ENCODE measurements at places on chromosomes 2 and 18.

DNA sequence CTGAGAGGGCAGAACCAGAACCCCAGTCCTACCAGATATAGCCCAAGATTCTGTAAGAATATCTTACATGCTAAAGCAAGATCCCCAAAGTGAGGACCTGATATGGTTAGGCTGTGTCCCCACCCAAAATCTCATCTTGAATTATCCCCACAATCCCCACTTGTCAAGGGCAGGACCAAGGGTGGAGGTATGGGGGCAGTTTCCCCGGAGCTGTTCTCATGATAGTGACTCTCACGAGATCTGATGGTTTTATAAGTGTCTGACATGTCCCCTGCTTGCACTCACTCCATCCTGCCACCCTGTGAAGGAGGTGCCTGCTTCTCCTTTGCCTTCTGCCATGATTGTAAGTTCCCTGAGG lies 19.9 kb downstream of the TTC32 start:
- no peak for DNase-seq

GRCh38 chr2:46382331-46383112 lies 85.3 kb downstream of the EPAS1 start:
- no peak for DNase-seq

GRCh38 chr2:13611939-13612338 lies 895.2 kb downstream of the TRIB2 start:
- DNase-seq = no peak

- DNase-seq = no peak
Measured at GRCh38 chr2:226656367-226656766, 143.3 kb downstream of the IRS1 start.

- DNase-seq = no peak
Measured at GRCh38 chr2:234137400-234138014, 87.0 kb downstream of the SPP2 start.

- no peak for DNase-seq
Measured at GRCh38 chr18:68769461-68769860, 28.4 kb upstream of the CCDC102B start.

GRCh38 chr2:109246616-109247015 lies 117.6 kb downstream of the SH3RF3 start:
- no peak for DNase-seq

GRCh38 chr18:48845174-48845573 lies 105.6 kb downstream of the SMAD7 start:
- DNase-seq = no peak

GRCh38 chr2:148338541-148338940 lies 306.0 kb upstream of the EPC2 start:
- DNase-seq = no peak

DNA sequence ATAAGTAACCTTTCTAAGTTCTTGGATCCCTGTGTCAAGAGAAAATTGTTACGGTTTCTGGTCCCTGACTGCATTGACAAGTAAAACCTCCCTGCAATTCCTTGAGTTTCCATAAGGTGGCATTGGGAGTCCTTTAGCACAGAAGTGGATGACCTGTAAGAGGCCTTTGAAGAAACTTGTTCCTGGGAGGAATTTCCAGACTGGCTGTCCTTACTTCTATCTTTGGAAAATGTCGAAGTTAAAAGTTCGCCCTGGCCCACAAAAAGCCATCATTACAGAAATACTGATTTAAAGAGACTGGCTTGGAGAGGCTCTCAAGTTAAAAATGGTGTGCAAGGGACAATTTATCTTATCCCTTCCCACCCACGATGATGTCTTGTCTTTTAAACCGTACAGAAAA lies 218.4 kb downstream of the CDH20 start:
- DNase-seq = no peak

DNA sequence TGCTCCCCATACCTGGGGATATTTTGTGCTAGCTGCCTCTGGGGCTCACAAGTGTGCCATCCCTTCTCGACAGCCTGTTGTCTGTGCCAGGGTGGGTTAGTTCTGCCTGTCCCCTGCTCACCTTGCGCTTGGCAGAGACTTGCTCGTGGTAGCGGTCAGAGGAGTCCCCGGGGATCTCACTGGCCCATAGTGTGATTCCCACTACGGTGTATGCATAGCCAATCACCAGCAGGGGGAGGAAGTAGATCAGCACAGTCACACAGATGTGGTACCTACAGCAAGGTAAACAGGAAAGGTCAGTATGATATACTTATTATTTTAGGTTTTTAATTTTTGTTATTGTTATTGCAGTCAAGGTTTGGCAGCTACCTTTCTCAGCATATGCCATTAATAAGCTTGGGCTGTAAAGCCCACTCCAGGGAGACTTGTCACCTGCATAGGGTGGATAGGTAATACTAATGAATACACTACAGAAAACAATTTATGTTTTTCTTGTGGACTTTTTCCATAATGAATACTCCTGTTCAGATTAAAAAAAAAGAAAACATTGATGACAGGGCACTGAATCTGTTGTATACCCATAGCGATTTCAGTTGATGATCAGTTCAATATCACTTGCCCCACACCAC lies 95.2 kb downstream of the POLE4 start:
- DNase-seq = no peak

DNA sequence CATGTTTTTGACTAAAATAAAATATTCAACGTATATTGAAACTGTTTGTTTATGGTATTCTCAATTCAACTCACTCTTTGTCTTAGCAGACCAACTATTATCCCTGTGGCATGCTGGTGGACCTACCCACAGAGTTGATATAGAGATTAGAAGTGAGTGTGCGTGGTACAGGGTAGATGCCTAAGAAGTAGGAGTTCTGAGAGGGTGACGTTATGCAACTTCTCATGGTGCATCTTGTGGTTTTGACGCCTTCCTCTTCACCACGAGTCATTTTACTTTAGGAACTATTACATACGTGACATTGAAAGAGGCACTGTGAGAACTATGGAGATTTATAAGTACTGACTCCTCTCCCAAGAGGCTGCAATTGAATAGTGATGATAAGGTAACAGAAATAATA lies 26.6 kb upstream of the NAPG start:
- no peak for DNase-seq

DNA sequence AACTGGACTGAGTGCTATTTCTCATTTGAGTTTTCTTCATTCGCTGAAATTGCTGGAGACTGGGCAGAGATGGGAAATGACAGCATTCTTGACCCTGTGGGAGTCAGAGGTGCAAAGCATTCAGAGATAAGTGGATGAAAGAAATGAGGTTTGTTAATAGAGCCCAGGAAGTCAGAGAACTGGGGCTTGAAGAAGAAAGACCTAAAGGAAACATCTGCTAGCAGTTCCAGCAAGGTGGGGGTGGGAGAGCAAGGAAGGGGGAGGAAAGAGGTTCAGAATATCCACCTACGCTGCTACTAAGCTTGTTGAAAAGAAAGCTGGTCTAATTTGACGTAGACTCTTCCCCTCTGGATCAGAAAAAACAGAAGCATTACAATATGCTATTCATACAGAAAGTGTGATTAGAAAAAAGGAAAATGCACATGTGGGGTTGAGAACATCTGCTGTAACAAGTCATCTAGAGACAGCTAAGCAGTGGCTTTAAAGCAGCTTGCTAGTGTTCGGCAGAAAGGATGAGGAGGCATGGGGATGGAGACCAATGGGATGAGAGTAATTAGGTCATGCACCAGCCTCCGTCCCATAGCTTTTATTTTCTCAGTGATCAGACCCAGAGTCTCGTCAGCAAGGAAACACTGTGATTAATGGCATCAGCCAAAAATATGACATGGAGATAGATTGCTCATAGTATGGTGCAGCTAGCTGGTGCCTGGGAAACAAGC lies 29.7 kb downstream of the NAB1 start:
- DNase-seq = peak; percentile 44

GRCh38 chr2:8328217-8328616 lies 353.6 kb upstream of the ID2 start:
- no peak for DNase-seq

GRCh38 chr18:26134107-26134506 lies 438 bp downstream of the PSMA8 start:
- peak; percentile 5 for DNase-seq

GRCh38 chr2:222941510-222942032 lies 80.7 kb downstream of the ACSL3 start:
- DNase-seq = no peak

DNA sequence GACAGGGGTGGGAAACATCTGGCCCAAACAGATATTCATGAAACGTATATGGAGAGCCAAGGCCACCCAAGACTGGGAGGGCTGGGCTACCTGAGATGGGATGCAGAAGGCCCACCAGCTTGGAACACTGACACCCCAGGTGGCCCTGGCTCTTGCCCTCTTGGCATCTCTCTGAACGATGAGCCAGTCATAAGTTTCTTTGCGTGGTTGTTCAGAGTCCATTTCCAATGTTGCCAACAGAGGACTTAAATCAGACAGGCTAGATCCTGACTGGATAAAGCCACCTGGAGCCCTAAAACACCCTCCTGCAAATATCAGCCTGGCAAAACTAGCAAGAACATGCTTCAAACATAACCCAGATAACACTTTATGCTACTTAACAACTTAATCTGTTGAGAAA lies 42.6 kb downstream of the LPIN2 start:
- no peak for DNase-seq

DNA sequence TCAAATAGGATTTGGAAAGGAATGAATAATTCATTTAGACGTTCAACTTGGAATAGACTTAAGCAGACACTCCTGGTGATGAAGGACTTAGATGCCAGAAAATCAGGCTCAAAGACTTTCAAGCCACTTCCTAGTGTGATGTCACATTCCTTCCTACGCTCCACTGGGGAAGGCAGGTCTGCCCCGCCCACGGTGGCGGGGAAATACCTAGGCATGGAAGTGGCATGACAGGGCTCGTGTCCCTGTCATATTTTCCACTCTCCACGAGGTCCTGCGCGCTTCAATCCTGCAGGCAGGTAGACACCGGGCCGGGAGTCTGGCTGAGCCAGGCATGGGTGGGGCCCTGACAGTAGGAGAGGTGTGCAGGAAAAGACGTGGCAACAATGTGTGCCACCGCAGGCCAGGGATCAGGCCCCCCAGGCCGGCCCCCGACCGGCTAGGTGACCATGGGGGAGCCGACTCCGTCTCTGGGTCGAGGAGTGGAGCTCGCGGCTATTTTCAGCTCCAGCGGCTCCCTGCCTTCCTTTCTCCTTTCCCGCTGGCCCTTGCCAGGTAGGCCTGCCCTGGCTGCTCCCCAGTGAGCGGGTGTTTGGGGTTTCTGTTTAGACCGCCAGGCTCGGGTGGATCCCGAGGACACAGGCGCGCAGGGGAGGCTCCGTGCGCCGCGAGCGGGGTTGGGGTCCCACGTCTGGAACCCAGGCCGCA lies at the start of gene IL1RL2:
IL1RL2 (plus strand) TSS at position 233 of the 705 bp plus-strand sequence. CDS start 845 bp downstream, outside the sequence.
- DNase-seq = peak; percentile 21

DNA sequence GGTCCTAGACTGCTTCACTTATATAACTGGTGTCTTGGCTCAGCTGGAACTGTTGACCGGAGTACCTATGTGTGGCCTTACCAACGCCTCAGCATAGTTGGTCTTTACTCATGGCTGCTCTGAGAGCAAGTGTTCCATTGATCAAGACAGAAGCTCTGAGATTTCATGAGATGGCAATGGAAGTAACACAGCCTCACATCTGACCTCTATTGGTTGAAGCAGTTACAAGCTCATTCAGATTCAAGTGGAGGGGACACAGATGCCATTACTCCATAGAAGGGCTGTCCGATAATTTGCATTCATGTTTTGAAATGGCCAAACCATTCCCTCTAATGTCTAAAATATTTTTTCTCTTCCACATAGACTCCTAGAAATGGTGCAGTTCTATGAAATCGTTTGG lies 46.4 kb upstream of the STK39 start:
- DNase-seq = no peak

GRCh38 chr2:189570570-189571031 lies 10.0 kb downstream of the SLC40A1 start:
- no peak for DNase-seq

- no peak for DNase-seq
Measured at GRCh38 chr2:241029599-241030332, 31.3 kb downstream of the SNED1 start.

DNA sequence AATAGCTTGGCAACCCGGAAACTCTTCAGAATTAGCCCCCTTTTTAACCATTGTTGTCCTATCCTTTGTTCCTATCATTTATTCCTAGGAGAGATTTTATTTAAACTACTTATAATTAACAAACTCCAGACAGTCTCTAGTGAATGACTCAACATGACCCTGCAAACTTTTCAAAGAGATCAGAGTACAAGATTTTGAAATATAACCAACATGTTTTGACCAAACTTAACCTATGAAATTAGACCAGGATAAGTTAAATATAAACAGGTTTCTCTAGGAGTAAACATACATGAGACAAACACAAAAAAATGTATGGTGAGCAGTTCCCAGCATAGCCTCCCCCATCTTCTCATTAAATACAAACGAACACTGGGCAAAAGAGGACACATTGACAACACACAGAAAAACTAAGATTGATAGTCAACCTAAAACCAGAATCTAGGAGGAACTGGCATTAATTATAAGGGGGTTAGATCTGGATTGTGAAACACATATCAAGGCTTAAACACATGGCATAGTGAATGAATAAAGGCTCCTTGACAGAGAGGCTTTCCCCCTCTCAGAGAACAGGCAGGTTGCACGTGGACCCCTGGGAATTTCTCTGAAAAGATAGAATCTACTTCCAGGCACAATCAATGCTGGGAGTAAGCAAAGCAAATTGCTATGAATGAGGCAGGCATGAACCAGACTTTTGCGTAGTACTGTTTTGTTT lies 284.1 kb downstream of the IRS1 start:
- DNase-seq = no peak

- DNase-seq = no peak
Measured at GRCh38 chr2:7348761-7349160, 431.5 kb downstream of the RNF144A start.

DNA sequence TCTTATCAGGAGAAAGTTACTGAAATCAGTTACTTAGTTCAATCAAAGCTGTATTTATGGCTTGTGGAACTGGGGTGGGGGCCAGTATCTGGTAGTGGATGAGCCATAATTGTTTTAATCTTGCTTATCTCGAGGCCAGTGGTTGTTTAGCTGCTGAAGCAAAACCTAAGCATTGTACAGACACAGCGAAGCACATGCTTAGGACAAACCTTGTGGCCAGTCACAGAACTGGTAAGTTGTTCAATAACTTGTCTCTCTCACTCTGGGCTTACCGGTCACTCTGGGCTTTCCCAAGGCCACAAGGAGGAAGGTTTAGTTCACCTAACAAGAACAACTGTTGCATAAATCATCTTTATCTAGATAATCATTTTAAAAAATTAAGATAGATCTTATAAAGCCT lies 296.6 kb upstream of the NETO1 start:
- no peak for DNase-seq

- no peak for DNase-seq
Measured at GRCh38 chr2:104528101-104528500, 325.8 kb upstream of the POU3F3 start.

GRCh38 chr2:183105402-183106134 lies 18.7 kb upstream of the NUP35 start:
- DNase-seq = no peak

DNA sequence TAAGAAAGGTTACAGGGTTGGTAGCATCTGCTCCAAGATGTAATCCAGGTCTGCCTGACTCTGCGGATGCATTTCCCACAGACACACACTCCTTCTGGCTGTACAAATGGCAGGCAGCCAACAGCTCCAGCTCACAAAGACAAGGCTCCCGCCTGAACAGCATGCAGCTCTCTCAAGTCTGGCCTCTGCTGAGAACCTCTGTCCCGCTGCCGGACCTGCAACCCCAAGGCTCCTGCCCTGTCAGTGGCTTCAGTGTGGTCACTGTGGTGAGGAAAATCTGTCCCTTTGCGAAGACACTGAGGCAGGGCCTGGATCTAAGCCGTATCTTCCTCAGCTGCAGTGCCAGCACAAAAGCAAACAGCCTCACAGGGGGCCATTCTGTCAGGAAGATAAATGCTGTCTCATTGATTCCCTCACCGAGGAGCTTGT lies 469.3 kb upstream of the MEX3C start:
- DNase-seq = no peak
